MV-4-11 (cell line): ENCODE measurements at places on chromosomes 12 and 14.

DNA sequence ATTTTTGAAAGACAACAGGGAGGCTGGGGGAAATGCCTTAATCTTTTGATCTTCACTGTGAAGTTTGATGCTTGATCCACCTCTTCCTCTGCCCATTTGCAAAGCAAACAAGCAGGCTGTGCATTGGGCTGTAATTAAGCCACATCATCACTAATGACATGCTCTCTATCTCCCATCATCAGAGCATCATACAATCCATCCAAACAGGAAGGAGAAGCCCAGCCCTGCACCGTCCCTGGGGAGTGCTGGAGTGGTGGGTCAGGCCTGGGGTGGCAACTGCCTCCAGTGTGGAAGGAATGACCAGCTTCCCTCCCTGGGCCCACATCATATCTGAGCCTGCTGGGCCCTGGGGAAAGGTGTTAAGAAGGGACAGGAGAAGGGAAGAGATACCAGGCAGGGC lies 6.9 kb upstream of the KRT74 start:
- DNase-seq: no peak

GRCh38 chr12:121096199-121096798 lies 36.4 kb upstream of the P2RX7 start:
- DNase-seq: peak; percentile 87

DNA sequence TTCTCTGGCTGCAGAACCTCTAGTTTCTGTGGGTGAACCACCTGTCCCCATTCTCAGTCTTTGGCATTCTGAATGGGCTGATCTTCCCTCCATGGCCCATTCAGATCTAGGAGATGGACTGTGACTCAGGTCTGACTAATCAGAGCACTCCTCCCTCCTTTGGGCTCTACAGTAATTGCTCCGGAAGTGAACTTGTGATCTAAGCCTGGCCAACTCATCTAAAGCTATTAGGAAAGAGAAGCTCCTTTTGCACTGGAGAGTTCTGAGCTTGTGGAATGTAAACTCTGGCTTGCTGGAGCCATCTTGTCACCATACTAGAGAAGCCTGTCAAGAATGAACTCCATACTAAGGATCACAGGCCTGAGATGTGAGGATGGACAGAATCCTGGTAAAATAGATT lies 168.2 kb downstream of the SUDS3 start:
- peak; percentile 93 for DNase-seq

GRCh38 chr14:48748151-48748675 lies 838.0 kb downstream of the RPS29 start:
- no peak for DNase-seq
